Vagina (tissue), 2 donors: ENCODE measurements at places on chromosomes 13 and 19.

DNA sequence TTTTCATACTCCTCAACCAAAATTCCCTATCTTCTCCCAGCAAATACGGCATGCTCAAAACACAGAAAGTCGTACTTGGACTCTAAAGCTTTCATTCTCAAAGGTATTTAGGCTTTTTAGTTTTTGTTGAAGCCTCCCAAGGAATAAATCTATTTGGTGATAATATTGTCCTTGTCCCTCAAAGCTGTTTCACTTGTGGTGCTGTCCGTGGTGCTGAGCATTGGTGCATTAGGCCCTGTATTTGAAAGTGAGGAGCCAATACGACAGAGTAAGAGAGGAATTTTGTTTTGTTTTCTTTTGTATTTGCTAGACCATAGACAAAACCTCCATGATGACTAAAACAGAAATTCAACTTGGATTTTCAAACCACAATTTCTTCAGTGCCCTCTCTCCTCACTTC lies 3.2 kb upstream of the LGALS13 start:
- DNase-seq, result no peak

GRCh38 chr19:4014541-4015491 lies 7.3 kb downstream of the PIAS4 start:
- DNase-seq, result no peak

DNA sequence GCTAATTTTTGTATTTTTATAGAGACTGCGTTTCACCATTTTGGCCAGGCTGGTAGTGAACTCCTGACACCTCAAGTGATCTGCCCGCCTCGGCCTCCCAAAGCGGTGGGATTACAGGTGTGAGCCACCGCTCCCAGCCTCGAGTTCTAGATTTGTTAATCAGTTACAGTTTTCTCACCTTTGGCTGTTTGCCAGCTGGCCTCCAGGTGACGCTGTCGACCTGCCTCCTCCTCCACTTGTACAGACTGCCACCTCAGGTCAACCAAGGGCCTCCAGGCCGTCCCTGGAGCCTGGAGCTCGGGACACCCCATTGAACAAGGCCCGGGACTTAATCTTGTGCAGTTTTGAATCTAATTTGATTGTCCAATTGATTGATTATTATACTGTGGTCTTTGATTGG lies 45.5 kb downstream of the IER2 start:
- no peak for DNase-seq

- no peak for DNase-seq
Measured at GRCh38 chr13:36870050-36870692, 49.9 kb downstream of the SMAD9 start.

DNA sequence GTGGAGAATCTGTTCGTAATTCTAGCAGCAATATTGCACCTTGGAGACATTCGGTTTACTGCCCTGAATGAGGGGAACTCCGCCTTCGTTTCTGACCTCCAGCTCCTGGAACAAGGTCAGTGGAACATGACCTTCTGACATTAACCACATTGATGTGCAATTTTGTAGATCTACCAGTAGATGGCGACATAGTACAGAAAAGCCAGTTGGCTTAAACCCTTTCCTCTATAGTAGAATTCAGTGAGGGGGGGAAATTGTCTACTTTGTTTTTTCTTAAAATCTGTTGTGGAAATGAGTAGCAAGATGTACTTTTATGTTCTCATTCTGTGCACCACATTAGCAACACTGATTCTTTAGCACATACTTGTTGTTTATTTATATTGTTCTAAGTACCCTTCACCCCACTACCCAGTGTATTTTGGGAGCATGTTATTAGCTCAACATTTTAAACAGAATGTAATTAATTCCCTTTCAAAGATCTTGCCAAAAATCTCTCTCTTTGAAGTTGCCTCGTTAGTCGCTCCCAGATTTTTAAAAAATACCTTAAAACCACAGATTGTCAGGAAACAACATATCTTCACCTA lies 332.2 kb downstream of the MYO16 start:
- no peak for DNase-seq

DNA sequence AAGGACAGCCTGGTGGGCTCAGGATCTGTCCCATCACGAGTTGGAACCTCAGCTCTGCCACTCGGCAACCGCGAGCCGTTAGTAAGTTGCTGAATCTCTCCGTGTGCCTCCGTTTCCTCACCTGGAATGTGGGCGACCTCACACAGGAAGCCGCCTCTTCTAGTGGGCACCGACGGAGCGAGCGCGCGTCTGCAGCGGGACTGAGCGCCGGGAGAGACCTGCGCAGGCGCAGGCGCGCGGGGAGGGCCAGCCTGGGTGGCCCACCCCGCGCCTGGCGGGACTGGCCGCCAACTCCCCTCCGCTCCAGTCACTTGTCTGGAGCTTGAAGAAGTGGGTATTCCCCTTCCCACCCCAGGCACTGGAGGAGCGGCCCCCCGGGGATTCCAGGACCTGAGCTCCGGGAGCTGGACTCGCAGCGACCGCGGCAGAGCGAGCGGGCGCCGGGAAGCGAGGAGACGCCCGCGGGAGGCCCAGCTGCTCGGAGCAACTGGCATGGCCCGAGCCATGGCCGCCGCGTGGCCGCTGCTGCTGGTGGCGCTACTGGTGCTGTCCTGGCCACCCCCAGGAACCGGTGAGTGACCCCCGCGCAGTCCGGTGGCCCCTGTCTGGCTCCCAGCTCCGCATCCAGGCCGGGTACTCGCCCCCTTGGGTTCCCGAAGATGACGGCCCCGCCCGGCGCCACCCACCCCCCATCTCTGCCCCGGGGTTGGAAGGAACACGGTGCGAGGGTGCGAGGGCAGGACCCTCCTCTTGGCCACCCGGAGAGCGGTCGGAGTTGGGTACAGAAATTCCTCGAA lies at the start of gene PVR:
Gene PVR (plus strand): TSS at position 306 of the 797 bp plus-strand sequence. CDS start 187 bp downstream, at position 493.
- no peak for DNase-seq

DNA sequence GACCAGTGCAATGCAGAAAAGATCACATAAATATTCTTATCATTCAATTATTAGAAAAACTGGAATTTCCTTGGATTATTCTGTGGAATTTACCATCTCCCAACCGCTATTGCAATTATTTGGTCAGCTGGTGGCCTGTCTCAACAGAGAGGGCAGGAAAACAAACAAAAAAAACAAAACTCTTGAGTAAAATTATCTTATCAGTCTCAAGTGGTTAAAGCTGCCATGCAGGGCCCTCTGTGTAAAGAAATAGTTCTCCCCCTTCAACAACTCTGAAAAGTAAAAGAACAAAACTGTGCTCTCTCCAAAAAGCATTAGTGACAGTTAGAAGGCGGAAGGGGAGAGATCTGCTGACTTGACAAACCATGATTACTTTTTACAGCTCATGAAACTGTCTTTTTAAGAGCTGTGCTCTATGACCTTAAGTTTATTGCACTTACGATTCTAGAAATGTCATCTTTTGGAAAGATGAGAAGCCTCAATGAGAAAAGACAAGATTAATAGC lies 152.3 kb downstream of the DLEU7 start:
- DNase-seq, result no peak

DNA sequence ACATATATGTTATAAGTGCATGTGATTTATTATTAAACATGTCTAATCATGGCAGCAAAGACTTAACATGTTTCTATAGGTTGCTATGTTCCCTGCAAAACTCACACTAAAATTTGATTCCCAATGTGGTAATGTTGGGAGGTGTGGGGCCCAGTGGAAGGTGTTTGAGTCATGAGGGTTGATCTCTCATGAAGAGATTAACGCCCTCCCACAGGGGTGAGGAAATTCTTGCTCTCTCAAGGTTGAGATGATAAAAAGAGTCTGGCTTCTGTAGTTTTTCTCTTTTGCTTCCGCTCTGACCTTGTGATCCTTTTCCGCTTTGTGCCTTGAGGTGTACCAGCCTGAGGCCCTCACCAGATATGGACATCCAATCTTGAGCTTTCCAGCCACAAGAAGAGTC lies 737.5 kb upstream of the SLITRK5 start:
- DNase-seq, result no peak

DNA sequence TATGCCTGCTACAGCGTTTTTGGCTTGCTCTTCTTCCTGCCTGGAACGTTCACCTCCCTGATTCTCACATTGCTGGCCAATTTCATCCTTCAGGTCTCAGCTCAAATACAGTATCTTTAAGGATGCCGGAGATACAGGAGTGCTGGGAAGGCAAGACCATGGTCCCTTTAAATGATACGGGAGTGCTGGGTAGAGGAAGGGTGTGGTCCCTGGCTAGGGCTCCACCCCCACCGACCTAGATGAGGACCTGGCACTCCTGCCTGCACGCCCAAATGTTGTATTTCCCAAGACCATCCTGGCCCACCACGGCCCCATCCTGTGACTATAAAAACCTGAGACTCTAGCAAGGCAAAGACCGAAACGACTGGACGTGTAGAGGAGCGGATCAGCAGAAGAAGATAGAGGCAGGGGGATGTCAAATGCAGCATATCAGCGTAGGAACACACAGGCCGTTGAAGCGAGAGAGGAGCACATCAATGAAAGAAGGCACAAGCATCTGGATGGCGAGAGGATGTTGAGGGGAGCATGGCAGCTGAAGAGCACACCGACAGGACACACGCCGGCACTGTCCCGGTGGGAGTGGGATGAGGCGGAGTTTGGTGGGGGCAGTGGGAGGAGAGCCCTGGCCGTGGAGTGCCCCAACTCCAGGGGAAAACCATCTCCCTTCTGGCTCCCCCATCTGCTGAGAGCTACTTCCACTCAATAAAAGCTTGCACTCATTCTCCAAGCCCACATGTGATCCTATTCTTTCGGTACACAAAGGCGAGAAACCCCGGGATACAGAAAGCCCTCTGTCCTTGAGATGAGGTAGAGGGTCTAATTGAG lies 74.0 kb downstream of the PCDH9 start:
- DNase-seq, result no peak

- DNase-seq, result no peak
Measured at GRCh38 chr13:91701975-91702374, 303.6 kb downstream of the GPC5 start.
